ENCODE measurements at places on chromosomes 4 and X.

DNA sequence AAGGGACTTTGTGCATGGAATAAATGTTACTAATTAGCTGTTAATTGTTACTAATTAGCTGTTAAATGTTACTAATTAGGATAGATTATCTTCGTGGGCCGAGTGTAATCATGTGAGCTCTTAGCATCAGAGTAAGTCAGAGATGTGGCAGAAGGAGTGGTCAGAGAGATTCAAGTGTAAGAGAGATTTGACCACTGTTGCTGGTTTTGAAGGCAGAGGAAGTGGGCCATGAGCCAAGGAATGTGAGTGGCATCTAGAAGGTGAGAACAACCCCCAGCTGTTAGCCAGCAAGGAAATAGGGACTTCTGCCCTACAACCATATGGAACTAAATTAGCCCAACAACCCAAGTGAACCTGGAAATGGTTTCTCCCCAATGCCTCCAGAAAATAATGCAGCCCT, 28.2 kb downstream of the ODAPH start:
- DNase-seq = no peak

GRCh38 chr4:145839151-145839550, 99.5 kb downstream of the ZNF827 start:
- no peak for DNase-seq

DNA sequence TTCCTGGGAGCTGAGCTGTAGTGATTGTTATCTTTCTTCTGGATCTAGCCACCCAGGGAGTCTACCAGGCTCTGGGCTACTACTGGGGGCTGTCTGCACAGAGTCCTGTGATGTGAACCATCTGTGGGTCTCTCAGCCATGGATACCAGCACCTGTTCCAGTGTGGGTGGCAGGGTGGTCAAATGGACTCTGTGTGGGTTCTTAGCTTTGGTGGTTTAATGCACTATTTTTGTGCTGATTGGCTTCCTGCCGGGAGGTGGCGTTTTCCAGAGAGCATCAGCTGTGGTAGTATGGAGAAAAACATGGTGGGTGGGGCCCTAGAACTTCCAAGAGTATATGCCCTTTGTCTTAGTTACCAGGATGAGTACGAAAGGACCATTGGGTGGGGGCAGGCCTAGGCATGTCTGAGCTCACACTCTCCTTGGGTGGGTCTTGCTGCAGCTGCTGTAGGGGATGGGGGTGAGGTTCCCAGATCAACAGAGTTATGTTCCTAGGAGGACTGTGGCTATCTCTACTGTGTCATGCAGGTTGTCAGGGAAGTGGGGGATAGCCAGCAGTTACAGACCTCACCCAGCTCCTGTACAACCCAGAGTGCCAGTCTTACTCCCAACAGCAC, 264.8 kb upstream of the LDB2 start:
- DNase-seq = no peak

DNA sequence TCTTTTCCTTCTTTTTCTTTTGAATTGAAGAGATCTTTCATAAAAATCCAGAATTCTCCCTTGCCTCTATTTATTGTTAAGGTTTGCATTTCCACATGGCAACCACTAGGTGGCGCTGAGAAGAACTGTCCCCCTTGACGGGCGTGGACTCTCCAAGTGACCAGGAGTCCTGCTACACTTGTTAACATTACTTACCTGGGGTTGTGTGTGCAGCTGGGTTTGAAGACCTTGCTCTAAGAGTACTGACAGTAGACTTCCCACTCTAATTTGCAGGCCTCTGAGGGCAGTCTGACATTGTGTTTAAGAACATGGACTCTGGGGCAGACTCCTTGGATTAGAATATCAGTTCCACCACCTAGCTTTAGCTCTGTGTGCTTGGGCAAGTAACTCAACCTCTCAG, 52.8 kb downstream of the GPRIN3 start:
- DNase-seq = peak; percentile 12

DNA sequence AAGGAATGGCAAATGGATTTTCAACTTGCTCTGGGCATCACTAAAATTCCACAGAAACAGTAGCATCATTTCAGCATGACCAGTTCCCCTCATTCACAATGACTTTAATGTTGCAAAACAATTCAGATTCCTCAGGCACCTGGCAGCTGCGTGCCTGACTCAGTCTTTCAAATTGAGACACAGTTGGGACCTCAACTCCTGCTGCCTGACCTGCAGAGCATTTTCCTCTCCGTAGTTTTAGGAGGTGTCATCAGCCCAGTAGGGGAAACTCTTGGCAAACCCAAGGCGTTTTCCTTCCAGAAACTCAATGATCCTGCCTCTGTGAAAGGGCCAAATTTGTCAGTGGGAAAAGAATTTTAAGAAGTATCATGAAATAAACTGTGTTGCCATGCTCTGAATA, 388.9 kb downstream of the SPRY1 start:
- no peak for DNase-seq

GRCh38 chr4:7500404-7500803, 65.7 kb upstream of the PSAPL1 start:
- DNase-seq = no peak

GRCh38 chr4:148215202-148215601, 227.0 kb downstream of the NR3C2 start:
- DNase-seq = no peak

- DNase-seq = peak; percentile 53
Measured at GRCh38 chr4:96317891-96318290, 478.0 kb downstream of the PDHA2 start.

DNA sequence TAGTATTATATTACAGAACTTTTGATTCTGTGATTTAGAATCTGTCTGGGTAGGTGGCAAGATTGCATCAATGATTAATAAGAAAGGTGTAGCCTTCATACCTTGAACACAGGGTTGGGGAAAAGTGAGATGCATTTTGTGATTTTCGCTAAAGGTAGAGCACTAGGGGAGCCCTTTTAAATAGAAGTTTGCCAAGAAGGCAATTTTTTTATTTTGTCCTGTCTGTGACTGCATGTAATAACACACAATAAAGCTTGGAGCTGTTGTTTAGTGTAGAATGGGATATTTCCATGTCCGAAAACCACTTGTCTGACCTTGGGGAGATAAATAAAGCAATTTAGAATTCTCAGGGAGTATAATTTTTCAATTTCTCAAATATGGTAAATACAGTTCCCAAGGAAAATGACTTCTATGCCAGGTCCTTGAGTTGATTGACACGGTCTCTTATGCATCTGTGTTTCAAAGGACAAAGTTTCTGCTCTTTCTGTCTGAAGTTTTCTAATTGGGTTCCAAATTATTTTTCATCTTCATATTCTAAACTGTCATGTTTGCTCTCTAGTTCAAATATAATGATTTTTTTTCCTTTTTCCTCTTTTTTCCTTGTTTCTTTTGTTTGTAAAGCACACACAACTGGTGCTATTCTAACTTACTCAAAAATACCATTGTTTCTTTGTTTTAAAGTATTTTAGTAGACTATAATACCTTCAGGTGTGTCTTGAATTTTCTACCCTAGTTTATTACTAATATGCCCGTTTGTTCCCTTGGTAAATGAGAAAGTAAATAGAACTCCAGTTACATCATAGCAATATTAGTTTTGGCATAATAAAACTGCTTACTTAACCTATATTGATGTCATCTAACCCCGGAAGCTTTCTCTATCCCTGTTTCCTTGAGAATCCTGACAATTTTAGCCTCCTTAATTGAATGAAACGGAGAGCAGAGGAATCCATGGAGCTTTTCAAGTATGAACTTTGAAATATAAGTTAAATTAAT, 87.8 kb upstream of the BMPR1B start:
- DNase-seq = no peak

- DNase-seq = no peak
Measured at GRCh38 chr4:79526641-79527565, 118.9 kb upstream of the GK2 start.

DNA sequence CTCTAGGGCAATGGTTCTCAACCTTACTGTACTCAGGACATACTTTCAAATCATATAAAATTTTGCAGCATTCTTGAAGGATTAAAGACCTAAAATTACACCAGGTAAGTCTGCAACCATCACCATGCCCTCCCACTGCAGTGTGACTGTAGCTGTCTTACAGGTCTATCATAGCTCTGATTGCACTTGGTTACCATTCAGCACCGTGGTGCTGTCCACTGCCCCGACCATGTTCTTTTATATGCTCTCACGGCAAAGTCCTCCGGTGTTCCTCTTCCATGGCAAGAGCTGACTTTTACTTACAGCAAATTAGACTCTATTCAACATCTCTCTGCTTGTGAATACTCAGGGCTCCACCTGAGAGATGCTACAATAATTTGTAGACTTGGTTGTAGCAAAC, 11.5 kb downstream of the CRMP1 start:
- DNase-seq = no peak

DNA sequence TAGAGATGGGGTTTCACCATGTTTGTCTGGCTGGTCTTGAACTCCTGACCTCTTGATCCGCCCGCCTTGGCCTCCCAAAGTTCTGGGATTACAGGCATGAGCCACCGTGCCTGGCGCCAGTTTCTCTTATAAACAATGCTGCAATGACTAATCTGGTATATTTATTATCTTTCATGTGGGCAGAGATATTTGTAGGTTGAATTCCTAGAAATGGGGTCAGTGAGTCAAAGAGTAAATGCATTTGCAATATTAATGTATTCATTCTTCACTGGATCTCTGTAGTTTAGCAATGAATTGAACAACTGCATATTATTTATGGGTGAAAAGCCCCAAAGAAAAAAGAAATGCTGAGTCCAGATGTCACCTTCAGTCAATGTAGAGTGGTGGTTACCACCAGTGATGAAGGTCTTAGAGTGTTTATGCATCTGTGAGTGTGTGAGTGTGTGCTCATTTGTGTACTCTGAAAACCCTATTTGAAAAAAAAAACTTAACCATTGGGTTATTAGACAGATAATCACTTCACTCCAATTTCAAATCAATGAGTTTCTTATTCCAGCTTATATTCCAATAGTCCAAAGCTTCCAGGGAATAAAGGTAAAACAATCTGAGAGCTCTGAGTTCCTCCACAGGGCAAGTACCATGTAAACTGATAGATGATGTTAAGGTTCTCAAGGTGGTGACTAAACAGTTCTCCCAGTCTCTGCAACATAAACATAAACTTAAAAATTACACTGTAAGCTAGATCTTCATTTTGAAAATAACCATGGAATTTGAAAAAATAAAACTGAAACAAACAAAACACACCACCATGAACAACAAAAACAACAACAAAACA, 22.6 kb upstream of the CD38 start:
- DNase-seq = no peak

DNA sequence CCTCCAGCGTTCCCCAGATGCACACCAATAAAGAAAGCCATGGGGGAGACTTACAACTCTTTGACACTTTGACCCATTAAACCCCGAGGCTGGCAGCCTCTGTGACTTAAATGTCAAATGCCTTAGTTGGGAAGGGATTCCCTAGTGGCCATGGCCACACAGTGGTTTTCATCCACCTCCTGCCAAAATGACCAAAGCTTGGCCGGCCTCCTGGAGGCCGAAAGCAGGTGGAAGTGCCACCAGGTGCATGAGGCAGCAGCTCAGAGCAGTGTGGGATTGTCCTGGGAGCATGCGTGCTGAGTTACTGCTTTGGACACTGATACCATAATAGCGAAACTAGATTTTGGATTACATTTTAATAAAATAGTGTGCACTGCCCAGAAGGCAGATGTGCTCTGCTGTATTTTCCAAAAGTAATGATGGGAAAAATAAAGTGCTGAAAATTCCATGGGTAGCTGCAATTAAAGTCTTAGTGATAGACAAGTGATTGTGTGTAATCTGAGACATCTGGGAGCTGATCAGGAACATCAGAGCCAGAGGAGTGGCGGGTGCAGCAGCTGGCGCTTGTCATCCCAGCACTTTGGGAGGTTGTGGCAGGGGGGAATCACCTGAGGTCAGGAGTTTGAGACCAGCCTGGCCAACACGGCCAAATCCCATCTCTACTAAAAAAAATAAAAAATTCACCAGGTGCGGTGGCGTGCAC, 39.8 kb upstream of the TADA2B start:
- DNase-seq = no peak

GRCh38 chrX:19049110-19049509, 65.2 kb upstream of the PHKA2 start:
- DNase-seq = no peak

- no peak for DNase-seq
Measured at GRCh38 chrX:2717312-2717711, 26.2 kb downstream of the CD99 start.

DNA sequence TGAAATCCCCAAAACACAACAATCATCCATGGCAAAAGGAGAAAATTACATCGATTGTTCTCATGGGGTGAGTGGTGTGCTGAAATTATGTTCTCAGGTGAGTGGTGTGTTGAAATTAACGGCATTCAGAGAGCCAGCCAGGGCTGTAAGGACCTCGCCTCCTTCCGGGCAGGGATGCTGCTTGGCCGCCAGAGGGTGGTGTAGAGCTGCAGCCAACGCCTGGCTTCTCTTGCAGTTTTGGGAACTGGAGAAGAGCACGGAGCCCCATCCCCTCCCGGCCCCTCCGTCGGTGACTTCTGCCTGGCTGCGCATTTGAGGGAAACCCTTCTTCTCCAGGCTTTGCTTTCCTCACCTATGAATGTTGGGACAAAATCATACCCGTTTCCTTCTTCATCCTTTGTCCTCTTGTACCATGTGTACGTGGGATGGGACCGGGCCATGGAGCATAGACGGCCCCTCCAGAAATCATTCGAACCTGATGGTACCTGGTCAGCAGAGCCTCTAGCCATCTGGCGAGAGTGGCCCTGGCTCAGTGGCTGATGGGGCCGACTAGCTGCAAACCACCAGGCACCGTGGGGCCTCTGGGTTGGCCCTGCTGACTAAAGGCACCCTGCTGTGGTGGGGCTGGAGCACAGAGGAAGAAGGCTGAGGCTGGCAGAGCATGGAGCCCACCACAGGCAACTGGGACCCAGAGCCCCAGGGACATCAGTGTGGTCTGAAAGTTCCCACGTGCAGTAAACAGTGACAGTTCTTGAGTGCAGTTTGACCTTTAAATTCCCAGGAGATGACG, 28.4 kb downstream of the TRMT44 start:
- peak; percentile 76 for DNase-seq

- DNase-seq = no peak
Measured at GRCh38 chrX:56025872-56026571, 206.1 kb upstream of the KLF8 start.

- DNase-seq = no peak
Measured at GRCh38 chrX:1336948-1337779, 579 bp downstream of the IL3RA start.

Measured in BE2C (cell line).